NCI-H1436 treated with DMSO at 0.1 percent for 48 hours (cell line): ENCODE measurements at places on chromosomes 16 and 17.

- DNase-seq, result no peak
These were observed 122.3 kb upstream of the CIBAR2 start for GRCh38 chr16:85234310-85235204.

GRCh38 chr16:68902003-68902968 lies 59.0 kb downstream of the TANGO6 start:
- peak; percentile 82 for DNase-seq

DNA sequence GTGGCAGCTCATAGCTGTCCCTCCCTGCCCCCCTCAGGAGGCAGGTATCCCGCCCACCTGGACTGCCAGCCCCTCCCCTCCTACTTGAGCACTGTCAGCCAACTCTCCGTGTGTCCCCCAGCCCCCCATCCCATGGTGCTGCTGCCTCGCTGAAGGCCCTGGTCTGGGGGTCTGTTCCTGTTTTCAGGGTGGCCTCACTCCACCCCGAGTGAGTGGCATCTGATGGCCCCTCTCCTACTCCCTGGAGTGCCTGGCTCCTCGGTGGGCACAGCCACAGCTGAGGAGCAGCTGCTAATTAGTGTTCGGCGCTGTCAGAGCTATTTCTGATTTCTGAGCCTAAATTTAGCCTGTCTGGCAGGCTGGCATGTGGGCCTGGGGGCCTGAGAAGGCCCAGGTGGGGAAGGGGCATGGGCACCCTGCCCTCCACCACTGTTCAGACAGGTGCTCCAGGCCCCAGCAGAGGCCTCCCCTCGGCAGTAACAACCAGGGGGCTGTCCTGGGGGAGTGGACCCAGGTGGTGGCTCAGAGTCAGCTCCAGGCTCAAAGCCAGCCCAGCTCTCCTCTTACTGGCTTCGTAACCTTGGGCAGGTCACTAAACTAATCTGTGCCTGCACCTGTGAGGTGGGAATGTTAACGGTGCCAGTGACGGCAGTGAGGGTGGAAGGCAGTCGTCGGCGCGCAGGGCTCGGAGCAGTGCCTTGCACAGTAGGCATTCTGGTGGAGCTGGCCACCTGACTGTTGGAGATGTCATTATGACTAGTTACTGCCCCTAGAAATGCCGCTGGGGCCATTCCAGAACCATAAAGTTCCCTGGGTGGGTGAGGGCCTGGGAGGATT lies 6.5 kb downstream of the FMNL1 start:
- no peak for DNase-seq

- no peak for DNase-seq
These were observed 16.9 kb downstream of the DOC2B start for GRCh38 chr17:164303-165235.

- no peak for DNase-seq
These were observed 70.2 kb downstream of the ANKRD11 start for GRCh38 chr16:89420204-89420603.

- no peak for DNase-seq
These were observed 21.4 kb downstream of the ENPP7 start for GRCh38 chr17:79752175-79752574.

DNA sequence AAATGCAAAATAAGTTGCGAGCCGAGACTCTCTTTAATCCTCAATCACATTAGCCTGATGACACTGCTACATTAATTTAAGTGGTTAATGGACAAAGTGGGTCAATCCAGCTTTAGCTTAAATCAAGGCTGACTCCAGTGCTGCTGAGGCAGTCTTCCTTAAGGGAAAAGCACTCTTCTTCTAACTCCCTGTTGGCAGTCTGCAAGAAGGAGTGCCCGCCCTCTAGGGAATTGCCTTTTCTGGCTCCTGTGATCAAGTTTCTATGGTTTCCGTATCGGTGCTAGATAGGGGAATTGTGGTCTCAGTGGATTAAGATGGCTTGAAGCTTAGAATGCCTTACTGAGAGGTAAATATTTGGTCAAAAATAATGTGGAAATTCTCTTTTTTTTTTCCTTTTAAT lies 41.0 kb downstream of the HS3ST3B1 start:
- DNase-seq, result no peak

- DNase-seq, result no peak
These were observed 918 bp upstream of the NLRC3 start for GRCh38 chr16:3578121-3578520.

DNA sequence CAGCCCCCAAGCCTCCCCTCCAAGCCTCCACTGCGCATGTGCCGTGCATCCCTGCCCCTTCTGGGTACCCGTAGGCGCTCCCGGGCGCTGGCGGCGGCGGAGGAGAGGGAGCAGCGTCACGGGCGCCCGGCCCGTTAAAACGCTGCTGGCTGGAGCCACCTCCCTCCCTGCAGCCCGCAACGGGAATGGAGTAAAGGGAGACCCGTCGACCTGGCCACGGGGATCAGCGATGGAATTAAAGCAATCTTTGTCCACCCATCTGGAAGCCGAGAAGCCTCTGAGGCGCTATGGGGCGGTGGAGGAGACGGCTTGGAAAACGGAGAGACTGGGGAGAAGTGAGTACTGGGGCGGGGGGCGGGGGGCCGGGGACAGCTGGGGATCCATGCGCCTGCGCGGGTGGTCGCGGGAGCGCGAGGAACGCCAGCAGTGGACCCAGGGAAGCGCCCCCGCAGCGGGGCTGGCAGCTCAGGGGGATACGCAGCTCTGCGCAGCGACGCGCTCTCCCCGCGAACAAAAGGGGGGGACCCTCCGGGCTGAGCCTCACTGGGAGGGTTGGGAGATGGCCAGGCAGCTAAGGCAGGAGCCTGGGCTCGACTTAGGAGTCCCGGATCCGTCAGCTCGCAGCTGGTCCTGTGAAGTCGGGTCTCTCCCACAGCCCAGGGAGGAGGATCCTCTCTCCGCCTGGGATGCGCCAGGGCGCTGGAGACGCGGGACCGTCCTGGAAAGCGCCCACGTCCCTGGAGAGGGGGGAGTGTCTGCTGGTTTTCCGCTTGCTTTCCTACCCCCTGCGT lies at the start of gene BMERB1:
TSS of gene BMERB1 (plus strand) at position 164 of the 791 bp plus-strand sequence. CDS start at position 230, 66 bp downstream.
- DNase-seq, result no peak

DNA sequence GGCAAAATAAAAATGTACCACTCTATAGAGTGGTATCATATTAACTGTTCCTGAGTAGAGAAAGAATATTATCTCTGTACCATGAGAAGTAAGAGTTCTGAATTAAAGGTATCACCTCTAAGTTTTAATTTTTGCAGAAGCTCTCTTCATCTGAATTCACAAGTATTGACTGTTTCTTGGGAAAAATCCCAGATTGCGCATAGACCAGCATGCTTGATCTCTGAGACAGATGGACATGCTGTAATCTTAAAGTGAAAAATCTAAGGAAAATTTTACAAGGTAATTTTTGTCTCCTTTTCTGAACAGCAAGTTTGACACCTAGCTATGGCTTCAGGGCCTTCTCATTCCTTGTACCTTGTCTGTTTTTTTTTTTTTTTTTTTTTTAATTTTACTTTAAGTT lies 1050.7 kb upstream of the RBFOX1 start:
- DNase-seq, result no peak

DNA sequence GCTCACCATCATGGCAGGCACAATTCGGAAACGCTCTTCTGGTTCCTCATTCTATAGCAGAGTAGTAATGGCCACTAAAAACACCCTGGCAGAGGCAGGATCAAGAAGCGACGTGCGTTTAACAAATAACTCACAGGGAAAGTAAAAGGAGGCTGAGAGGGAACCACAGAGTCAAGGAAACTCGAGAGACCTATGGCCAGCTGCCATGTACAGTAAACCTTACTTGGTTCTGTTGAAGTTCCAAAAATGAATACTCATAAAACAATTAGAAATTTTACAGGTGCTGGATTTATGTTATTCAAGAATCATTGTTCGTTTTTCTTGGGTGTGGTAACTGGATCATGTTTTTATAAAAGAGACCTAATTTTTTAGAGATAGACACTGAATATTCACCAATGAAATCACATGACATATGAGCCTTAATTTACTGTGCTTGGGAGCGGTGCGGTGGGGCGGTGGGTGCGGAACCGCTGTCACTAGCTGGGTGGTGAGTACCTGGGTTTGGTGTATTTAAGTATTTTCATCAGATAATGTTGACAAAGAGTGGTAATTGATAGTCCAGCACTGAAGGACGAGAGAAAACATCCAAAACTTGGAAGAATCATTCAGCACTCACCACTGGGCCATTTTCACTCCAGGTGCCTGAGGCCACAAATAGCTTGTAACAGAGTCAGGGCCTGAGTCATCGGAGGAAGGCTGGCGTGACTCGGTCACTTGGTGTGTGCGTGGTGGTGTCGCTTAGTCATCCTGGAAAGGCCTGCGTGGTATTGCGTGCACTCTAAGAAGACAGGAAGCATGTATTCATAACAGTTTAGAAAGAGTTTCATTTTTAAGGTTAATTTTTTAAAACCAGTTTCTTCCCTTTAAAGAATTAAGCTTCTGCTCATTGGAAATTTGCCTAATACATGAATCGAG lies 135.4 kb upstream of the CHMP6 start:
- no peak for DNase-seq

- no peak for DNase-seq
These were observed 3.3 kb downstream of the PMP22 start for GRCh38 chr17:15261802-15262290.

- no peak for DNase-seq
These were observed 260.8 kb downstream of the ZFHX3 start for GRCh38 chr16:72787130-72787513.

DNA sequence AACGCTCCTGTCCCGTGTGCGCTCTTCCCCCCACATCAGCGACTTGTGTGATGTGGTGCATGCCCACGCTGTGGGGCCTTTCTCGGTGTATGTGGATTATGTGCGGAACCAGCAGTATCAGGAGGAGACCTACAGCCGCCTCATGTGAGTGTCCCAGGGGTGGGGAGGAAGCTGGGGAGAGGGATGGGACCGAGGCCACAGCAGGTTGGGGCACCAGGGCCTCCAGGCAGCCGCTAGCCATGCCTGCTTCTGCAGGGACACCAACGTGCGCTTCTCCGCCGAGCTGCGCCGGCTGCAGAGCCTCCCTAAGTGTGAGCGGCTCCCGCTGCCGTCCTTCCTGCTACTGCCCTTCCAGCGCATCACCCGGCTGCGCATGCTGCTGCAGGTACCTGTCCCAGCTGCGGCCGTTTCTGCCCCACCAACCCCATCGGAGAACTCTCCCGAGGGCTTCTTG lies 5.8 kb downstream of the ARHGEF15 start:
- DNase-seq, result no peak

DNA sequence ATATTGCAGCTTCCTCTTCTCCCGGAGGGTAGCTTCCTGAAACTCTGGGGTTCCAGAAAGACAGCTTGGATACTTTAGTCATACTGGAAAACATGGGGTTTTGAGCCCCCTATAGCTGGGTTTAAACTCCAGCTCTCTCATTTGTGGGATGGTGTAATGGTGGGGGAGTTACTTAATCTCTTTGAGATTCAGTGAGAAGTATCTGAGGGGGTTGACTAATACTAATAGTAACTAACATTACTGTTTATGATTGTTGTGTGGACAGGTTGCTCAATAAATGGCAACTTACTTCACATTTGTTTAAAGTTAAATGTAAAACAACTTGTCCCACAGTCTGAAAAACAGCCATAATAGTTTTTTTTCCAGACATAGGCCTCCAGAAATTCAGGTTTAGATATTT lies 5.1 kb upstream of the SUZ12 start:
- DNase-seq, result no peak

- no peak for DNase-seq
These were observed 91.5 kb downstream of the SNX11 start for GRCh38 chr17:48198950-48199541.

GRCh38 chr16:55981557-55981956 lies 106.4 kb upstream of the CES5A start:
- DNase-seq, result no peak

DNA sequence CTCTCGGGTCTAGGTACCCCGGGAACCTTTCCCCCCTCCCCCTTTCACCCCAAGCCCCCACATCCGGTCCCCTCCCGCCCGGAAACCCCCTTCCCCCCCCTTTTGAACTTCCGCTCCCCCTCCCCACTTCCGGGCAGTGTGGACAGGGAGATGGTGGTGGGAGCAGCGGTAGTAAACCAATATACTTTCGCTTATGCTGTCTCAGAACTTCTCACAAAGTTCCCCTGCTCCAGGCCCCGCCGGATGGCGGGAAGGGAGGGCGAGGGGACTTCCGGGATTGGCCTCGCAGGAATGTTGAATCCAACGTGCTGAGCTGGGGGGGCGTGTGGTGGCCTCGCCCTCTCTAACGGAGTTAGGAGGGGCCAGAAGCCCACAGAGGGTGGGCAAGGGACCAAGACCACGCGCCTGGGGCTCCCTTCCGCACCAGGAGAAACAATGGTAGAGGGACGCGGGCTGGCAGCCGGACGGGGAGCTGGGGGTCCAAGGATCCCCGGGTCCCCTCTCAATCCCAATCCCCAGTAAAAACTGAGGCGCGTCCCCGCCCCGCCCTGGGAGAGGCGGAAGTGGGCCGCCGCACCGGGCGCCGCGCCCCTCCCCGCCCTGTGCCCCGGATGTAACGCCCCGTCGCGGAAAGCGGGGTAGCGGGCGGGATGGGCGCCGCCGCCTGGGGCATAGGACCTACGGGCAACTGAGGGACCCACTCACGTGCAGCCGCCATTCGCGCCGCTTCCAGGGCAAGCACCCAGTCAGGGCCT lies 742 bp downstream of the PFN1 start:
- no peak for DNase-seq

DNA sequence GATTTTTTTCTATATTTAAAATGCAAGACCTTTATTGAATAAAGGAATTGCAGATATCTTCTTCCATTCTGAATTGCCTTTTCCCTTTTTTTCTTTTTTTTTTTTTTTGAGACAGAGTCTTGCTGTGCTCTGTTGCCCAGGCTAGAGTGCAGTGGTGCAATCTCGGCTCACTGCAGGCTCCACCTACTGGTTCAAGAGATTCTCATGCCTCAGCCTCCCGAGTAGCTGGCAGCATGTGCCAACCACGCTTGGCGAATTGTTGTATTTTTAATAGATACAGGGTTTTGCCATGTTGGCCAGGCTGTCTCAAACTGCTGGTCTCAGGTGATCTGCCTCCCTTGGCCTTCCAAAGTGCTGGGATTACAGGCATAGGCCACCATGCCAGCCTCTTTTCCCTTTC lies 151.5 kb downstream of the CEP112 start:
- no peak for DNase-seq
